ENCODE measurements at places on chromosomes 16 and 17.

DNA sequence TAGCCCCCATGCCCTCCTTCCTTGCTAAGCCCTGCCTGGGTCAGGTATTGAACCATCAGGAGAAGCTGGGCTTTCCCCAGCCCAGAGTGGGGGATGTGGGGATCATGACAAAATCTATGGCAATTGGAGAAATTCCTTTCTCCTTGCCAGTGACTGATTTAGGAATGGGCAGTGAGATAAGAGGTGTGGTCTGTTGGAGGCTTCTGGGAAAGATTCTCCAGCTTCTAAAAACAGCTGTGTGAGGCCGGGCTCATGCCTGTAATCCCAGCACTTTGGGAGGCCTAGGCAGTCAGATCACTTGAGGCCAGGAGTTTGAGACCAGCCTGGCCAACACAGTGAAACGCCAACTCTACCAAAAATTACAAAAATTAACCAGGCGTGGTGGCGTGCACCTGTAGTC, 69.1 kb downstream of the SRCIN1 start:
- no peak for DNase-seq

DNA sequence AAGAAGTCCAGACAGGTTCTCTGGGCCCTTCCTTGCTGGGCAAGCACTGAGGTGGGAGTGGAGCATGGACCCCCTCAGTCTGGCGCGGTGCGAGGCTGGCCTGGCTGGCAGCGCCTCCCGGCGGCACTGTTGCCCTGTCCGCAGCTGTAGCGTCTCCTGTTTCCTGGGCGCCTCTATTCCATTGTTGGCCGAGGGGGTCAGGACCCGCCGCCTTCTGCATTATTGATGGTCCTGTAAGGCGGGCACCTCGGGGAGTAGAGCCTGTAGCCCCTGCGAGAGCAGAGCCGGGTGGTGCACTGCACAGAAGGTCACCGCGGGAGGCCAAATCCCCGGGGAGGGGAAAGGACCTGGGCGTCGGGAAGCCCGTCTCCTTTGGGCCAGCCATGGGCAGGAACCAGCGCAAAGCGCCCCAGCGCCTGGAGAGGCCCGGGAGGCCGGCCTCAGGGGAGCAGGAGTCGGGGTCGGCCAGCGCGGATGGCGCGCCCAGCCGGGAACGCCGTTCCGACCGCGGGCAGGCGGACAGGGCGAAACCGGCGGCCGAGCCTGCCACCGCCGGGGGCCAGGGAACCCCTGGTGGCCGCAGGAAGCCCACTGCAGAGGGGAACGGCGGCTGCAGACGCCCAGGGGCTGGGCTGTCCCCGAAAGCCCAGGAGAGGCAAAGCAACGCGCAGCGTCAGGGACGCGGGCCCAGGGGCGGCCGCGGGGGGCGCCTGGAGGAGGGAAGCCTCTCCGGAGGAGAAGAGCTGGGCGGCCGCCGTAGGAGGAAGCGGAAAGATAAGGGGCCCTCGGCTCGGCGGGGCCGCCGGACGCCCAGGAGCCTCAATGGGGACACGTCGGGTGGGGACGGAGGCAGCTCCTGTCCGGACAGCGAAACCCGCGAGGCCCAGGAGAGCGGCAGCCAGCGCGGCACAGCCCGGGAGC, at the start of gene MYO15B:
Gene MYO15B (plus strand): TSS at position 126 of the 921 bp plus-strand sequence. CDS start 258 bp downstream, at position 384.
- no peak for DNase-seq

DNA sequence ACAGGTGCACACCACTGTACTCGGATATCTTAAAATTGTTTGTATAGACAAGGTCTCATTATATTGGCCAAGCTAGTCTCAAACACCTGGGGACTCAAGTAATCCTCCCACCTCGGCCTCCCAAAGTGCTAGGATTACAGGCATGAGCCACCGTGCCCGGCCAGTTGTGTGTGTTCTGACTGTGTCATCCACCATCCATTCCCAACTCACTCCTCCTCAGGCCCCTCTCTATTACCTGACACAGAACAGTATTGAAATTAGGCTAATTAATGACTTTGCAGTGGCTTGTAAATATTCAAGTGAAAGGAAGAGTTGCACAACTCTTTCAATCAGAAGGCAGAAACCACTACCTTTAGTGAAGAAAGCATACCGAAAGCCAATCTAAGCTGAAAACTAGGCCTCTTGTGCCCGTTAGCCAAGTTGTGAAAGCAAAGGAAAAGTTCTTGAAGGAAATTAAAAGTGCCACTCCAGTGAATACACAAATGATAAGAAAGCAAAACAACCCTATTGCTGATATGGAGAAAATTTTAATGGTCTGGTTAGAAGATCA, 28.7 kb downstream of the GOSR1 start:
- no peak for DNase-seq

- no peak for DNase-seq
Measured at GRCh38 chr17:37294888-37295287, 80.9 kb upstream of the C17orf78 start.

GRCh38 chr16:85998171-85998867, 99.4 kb downstream of the IRF8 start:
- DNase-seq: no peak

Measured in HCEC 1CT (cell line).